ENCODE measurements at places on chromosomes 5 and 9.

DNA sequence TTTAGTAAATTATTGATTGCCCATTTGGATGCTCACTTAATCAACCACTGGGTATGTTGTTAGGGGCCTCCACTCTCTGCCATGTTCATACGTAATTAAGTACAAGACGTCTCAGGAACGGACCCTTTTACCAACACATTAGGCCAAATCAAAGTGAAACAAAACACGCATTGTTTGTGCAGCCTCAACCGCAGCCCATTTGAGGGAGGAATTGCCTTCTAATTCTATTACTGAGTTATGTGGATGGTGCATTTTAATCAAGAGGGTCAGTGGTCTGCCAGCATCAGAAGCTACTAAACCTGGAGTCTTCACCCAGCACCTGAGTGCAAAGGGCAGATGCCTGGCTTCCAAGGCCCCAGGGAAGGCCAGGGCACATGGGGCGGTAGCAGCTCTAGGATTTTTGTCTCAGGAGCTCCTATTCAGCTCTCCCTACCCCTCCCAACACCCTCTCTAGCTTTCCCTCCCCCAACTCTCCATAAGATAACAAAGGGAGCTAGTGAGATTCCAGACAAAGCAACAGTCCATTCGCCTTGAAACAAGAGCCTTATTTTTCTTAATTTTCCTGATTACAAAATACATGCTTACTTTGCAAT is 7.9 kb upstream of the MED27 start:
- no peak for DNase-seq

GRCh38 chr5:5767286-5767928 is 344.9 kb downstream of the ICE1 start:
- no peak for DNase-seq

- DNase-seq, result no peak
These were observed 39.5 kb downstream of the PRRT1B start for GRCh38 chr9:131584858-131585257.

DNA sequence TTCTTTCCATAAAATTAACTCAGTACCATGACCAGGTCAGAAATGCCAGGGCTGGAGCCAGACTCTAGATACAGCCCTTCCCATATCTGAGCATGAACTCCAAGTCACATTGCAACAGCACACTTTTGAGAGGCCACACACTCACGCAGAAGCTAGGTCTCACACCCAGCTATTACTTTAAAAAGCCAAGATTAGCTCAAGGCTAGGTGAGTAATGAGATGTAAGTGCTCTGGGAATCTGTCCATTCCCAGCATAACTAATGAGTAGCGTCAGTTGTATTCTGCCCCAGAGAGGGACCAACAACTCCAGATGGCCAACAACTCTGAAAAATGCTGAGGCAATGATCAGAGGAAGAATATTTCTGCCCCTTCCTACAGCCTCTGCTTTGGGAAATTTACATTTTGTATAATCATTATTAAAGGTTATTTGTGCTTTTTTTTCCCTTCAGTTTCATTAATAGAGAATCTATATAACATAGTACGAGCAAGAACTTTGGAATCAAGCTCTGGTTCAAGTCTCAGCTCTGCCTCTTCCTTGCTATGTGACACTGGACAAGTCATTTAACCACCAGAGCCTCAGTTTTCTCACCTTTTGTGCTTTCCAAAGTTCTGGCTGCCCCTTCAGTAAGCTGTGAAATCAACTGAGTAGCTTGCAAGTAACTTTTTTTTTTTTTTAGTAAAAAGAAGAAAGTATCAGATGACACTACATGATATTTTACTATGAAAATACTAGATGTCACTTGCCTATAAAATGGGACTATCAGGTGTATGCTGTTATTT is 118.3 kb downstream of the NR6A1 start:
- no peak for DNase-seq

GRCh38 chr5:87113861-87114260 is 153.8 kb upstream of the RASA1 start:
- no peak for DNase-seq

- no peak for DNase-seq
These were observed 21.2 kb downstream of the SPATA31D3 start for GRCh38 chr9:81964218-81965171.

DNA sequence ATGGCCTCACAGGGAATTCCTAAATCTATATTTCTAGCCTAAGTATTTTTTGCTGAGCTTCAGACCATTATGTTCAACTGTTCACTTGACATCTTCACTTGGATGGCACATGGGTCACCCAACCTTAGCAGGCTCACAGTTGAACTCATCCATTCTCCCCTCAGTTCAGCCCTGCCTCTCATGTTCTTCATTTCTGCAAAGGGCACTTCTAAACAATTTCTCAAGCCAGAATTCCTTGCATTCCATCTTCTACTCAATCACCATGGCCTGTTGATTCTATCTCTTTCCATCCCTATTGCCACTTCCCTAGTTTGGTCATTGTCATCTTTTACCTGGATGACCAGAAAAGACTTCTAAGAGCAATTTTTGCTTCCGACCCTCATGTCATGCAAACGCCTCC is 7.3 kb upstream of the RGS3 start:
- DNase-seq, result no peak

GRCh38 chr9:135530146-135530545 is 8.9 kb downstream of the LCN1 start:
- no peak for DNase-seq

DNA sequence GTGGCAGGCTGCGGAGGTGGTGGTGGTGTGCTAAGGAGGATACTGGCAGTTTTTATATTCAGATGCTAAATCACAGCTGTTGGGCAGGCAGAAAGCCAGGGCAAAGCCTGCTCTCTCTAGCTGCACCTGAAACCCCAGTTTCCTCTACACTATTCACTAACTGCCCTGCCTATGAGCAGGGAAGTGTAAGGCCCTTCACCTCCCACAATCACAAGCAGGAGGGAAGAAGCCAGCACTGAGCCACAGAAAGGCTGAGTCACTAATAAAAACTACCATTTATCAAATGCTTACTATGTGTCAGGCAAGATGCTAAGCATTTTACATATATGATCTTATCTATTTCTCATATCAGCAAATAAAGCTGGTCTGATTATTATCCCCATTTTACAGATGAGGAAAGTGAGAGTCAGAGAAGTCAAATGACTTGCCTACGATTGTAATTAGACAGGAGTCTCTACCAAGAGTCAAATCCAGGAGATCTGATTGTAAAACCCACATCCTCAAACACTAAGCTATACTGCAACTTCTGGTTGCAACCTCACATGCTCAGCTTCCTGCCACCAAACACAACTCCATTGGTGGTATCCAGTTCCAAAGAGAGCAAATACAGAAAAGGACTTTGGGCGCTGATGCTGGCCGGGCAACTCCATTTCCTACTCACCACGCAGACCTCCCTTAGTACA is 17.7 kb upstream of the IL6ST start:
- DNase-seq, result no peak

GRCh38 chr5:34618371-34619065 is 37.6 kb upstream of the RAI14 start:
- DNase-seq, result no peak

- no peak for DNase-seq
These were observed 607.8 kb downstream of the BNC2 start for GRCh38 chr9:16262477-16263261.

- no peak for DNase-seq
These were observed 56.5 kb upstream of the RAI14 start for GRCh38 chr5:34599471-34600117.

- DNase-seq, result no peak
These were observed 57.8 kb downstream of the BARX1 start for GRCh38 chr9:93897075-93897970.

DNA sequence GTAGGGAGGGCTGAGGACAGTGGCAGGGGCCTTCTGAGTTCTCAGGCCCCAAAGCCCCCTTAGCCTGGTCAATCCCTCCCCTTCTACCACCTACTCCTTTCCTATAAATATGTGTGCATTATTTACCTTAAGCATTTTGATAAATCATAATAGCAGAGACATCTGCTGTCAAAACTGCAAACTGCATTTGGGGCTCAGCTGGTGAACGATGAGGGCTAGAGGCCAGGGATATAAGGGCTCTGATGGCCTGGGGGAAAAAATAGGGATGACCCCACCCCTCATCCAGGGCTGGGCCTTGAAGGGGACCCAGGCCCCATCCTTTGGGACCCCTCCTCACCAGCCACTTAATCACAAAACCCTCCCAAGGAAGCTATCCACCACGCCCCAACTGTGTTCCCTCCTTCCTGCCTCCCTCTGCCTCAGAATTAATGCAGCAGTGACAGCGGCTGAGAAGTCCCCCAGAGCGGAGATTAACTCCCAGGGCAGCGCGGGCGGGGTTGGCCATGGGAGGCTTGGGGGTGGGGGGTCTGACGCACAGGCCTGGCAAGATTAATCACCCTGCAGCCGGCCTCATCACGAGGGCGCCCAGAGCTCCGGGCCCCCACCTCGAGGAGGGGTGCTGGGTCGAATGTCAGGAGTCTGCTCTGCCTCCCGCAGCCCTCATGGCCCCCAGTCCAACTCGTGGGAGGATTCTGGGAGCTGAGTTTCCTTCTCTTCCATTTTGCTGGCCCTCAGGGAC is 42.1 kb downstream of the CXXC5 start:
- DNase-seq, result no peak

- DNase-seq, result no peak
These were observed 206.5 kb downstream of the AUH start for GRCh38 chr9:91155181-91155580.

DNA sequence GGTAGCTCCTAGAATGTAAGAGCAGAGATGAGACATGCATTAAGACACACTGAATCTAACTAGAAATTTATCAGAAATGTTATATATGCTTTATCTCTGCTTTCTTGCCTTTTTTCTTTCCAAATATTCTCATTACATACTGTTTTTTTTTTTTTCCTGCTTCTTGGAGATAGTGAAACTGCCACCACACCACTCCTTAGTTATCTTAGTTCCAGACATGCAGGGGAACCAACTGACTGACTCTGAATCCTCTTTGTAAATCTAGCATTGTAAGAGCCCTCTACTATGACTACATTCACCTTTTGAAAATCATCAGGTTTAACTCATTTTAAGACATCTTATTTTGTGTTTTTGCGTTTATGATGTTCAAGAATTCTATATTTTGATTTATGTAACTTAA is 181.3 kb upstream of the ST8SIA4 start:
- DNase-seq, result no peak

DNA sequence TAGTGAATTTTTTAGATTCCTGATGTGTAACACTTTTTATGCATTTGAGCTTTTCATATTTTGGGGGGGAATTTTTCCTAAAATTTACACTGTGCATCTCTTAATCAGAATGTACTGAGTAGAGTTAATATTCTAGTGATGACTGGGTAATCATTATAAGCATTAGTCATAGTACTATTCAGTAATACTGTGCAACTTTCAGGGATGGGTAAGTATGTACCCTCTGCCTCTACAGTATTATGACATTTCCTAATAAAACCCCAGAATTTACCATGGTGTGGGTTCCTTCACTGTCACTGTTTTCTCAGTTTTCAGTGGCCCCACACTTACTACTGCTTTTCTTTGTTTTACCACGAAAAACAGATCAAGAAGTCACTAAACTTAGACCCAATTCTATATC is 2.8 kb upstream of the CMYA5 start:
- no peak for DNase-seq

Measured in cerebellar nuclear complex (tissue), 1 donor.